Stimulated activated CD8-positive, alpha-beta memory T cell treated with anti-CD3 and anti-CD28 coated beads, Interleukin-4, amount 100 ng/mL, for 1 hour (primary cell): ENCODE measurements at places on chromosomes 7 and 10.

GRCh38 chr10:111561124-111561523 is 484.3 kb downstream of the ADRA2A start:
- DNase-seq: no peak

- DNase-seq: no peak
Observed at GRCh38 chr10:96712662-96713271, 7.5 kb downstream of the PIK3AP1 start.

GRCh38 chr7:7943951-7944350 is 24.6 kb upstream of the GLCCI1 start:
- no peak for DNase-seq

DNA sequence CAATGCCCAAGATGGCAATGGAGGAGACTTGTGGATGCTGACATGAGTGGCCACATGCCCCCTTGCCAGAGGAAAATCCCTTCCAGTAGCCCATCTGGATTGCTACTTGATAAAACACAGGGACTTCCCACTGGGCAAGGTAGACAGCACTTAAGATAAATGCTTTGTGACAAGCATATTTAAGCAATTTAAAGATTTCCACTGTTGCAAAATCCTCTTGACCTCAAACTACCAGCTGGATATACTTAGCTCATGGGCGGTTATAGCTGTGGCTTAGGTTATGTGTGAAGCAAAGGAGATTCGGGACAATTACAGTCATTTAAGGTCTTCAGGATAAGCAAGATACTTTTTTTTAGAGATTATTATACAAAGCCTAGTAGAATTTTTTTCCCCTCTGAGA is 238.1 kb downstream of the BMPER start:
- DNase-seq: no peak

DNA sequence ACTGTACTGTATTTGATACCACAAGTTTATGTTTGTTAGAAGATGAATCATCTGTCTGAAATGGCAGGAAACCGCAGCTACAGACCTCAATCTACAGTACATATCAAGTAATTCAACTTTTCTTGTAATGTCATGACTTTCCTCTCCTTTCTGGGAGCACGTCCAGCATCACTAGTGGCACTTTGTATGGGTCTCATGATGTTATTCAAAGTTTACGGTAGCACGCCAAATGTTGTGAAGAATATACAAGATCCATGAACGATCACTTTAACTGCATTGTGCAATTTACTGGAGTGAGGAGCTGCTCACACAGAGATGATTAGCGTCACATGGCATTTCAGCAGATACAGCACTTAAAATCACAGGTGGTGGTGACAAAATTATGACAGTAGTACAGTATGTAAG is 257.8 kb upstream of the GNAI1 start:
- no peak for DNase-seq

- no peak for DNase-seq
Observed at GRCh38 chr7:33053721-33054120, 8.9 kb downstream of the NT5C3A start.

GRCh38 chr10:113091920-113092319 is 141.9 kb downstream of the TCF7L2 start:
- DNase-seq: no peak

DNA sequence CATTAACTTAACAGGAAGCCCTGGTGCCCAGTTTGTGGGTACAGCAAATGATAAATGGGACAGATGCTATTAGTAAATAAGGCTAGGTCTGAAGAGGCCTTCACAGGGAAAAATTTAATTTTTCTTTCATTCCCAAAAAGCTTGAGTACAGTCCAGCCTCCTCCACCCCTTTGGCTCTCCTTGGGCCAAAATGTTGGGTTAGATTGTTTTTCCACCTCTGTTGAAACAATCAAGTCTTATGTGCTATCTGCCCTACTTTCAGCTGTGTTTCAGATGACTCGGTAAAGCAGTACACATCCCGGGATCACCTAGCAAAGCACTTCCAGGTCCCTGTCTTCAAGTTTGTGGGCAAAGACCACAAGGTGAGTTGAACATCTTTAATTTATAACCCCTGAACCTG is 24.3 kb downstream of the PLA2G12B start:
- DNase-seq: no peak

DNA sequence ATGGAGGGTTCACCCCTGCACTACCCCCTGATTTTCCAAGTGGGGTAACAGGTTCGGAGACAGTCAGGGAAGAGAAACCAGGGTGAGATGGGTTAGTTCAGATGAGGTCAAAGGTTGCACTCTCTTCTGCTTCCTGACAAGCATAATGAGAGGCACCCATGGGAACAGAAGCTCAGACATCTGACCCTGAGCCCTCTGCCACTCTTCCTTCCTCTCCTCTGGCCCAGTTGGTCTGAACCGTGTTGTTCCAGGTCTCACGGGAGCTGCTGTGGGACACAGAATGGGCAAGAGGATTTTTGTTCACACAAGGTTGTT is 38.4 kb downstream of the DNAJB12 start:
- DNase-seq: no peak

DNA sequence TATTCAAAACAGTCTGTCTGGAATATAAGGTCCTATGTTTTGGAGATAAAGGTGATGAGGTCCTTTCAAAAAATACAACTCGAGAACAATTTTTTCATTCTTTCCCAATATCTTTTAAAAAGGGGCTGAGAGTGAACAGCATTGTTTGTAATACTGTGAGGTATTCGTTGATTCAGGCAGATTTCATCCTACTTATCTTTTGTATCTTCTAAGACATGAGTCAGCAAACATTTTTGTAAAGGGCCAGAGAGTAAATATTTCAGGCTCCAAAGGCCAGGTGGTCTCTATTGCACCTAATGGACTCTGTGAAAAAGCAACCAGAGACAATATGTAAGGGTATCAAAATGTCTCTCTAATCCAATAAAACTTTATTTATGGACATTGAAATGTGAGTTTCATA is 8.1 kb upstream of the ANK3 start:
- DNase-seq: no peak

GRCh38 chr7:20016669-20017068 is 200.5 kb downstream of the MACC1 start:
- no peak for DNase-seq

DNA sequence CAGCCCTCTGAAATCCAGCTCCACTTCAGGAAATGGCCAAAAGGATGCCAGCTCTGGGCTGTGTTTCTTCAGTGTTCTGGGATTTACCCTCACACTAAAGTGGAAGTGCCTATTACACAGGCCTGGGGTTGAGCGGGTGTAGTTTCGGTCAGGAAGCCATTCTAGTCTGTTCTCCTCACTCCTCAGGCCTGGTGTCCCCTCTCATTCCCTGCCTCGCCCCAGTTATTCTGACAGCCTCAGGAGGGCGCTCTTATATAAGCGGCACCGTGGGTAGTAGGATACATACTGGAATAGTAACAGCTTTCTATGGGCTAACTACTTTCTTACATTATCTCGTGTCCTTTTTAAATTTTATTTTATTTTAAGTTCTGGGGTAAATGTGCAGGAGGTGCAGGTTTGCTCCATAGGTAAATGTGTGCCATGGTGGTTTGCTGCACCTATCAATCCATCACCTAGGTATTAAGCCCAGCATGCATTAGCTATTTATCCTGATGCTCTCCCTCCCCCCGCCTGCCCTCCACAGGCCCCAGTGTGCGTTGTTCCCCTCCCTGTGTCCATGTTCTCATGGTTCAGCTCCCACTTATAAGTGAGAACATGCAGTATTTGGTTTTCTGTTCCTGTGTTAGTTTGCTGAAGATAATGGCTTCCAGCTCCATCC is 12.2 kb upstream of the LGI1 start:
- DNase-seq: no peak

DNA sequence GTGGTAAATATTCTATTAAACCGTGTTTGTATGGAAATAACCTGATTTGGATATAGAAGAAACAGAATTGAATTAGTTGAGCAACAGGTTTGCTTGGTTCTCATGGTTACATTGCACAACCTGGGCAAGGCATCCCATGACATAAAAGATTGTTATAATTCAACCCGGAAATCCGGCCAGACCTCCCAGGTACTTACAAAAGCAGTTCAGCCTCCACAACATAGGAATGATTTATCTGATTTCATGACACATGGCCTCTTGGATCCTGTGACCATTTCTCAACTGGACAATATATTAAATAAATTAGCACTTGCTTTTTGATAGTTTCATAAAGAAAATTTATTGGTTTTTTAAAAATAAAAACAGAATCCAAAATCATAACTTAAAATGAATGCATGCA is 55.1 kb upstream of the PTPN12 start:
- no peak for DNase-seq

GRCh38 chr7:45591101-45591906 is 17.1 kb downstream of the ADCY1 start:
- DNase-seq: no peak

DNA sequence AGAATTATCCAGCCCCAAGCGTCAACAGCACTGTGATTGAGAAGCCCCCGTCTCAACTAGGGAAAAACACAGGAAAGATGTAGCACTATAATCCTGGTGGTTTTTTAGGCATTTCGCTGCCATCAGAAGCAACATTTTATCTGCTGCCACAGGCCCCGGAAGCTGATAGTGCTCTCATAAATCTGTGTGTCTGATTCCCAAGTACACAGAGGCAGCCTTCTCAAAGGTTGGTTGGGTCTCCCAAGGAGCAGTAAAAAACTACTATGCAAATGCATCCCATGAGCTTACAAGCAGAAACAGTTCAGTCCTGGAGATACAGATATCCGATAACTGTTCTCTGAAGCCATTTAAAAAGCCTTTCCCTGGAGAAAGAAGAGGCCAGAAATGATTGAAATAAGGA is 45.8 kb upstream of the LYZL1 start:
- DNase-seq: no peak

DNA sequence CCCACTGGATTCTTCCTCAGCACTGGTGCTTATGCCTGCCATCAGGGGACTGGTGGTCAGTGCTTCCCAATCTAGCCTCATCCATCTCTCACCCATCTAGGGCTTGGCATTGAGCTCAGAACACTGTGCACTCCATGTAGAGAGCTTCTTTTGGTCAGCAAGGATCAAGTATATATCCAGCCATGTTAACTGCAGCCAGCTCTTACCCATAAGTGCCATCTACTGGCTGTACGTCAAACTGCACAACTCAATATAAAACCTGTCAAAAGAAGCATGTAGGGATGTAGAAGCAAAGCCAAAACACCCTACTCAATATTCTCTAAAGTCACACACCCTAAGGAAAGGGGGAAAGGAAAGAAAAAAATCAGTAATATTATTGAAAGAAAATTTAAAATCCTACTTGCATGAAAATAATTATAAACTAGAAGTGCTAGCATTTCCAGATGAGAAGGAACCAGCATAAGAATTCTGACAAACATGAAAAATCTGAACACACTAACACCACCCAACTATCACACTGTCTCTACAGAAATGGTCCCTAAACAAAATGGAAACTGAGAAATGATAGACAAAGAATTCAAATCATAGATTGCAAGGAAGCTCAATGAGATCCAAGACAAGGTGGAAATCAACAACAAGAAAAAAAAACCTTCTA is 531.1 kb upstream of the STEAP1 start:
- DNase-seq: no peak

DNA sequence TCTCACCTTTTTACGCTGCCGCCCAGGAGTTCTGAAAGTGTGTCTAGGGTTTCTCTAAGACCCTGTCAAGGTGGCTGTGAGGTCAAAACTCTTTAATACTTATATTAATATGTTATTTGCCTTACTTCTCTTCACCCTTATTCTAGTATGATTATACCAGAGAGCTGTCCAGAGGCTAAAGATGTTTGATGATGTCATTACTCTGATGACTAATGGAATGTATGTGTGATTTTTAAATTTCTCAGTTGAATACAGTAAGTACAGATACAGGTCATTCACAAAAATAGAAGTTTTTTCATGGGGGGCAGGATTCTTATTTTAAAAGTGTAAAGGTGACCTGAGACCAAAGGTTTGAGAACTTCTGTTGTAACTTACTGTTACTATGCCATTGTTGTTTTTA is 150.6 kb upstream of the FOXP2 start:
- DNase-seq: no peak

GRCh38 chr7:19587291-19587690 is 121.5 kb downstream of the POLR1F start:
- DNase-seq: no peak

DNA sequence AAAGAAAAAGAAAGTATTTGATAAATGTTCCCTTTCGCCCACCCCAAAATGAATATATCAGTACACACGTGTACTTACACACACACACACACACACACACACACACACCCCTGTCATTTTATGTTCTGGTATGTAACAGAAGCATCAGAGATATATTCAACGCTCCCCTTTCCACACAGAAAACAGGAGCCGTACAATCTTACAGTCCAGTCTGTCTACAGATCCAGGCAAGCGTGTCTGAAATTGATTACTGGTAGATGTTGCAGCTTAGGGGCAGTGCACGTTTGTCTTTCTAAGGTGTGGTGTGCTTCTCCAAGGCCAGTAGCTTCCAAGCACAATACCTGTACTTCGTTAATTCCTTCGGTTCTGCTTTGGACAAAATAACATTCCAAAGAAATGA is 143.7 kb upstream of the RNF32 start:
- no peak for DNase-seq

DNA sequence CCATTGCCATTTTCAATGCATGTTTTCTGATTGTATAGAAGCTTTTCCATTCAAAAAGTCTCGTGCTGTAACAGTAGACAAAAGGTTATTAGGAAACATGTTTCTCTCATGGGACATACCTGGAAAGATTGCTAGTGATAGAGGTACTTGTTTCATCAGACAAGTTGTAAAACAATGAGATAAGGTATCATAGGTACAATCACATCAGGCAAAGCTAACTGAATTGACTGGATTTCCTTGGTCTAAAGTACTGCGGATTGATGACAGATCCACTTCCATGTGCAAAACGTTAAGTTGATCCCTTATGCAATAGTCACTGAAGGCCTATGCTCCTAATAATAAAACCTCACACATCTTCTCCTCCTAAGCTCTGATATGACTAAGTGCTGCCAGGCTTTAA is 6.5 kb upstream of the RNF32 start:
- no peak for DNase-seq

- no peak for DNase-seq
Observed at GRCh38 chr7:131504157-131504899, 52.1 kb downstream of the PODXL start.
